Stimulated activated memory B cell treated with anti-CD40 and anti-IgM and Interleukin-4, amounts not matched to agents 10 μg/mL and 1 μg/mL and 100 μg/mL, for 72 hours (primary cell): ENCODE measurements at places on chromosomes 4 and X.

- ATAC-seq, result peak; percentile 38
Measured at GRCh38 chrX:1591863-1592469, 562 bp downstream of the AKAP17A start.

DNA sequence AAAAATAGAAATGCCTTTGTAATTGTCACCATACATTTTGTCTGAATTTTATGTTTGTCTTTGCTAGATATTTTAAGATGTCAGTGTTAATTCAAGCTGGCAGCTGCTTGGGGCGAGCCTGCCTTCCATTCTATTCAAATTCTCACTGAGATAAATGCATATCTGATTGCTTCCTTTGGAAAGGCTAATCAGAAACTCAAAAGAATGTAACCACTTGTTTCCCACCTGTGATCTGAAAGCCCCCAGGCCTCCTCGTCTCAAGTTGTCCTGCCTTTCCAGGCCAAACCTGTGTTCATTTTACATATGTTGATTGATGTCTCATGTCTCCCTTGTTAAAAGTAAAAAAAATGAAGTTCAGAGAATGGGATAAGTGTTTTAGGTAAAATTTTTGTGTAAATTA lies 318.7 kb upstream of the TECRL start:
- ATAC-seq, result no peak

DNA sequence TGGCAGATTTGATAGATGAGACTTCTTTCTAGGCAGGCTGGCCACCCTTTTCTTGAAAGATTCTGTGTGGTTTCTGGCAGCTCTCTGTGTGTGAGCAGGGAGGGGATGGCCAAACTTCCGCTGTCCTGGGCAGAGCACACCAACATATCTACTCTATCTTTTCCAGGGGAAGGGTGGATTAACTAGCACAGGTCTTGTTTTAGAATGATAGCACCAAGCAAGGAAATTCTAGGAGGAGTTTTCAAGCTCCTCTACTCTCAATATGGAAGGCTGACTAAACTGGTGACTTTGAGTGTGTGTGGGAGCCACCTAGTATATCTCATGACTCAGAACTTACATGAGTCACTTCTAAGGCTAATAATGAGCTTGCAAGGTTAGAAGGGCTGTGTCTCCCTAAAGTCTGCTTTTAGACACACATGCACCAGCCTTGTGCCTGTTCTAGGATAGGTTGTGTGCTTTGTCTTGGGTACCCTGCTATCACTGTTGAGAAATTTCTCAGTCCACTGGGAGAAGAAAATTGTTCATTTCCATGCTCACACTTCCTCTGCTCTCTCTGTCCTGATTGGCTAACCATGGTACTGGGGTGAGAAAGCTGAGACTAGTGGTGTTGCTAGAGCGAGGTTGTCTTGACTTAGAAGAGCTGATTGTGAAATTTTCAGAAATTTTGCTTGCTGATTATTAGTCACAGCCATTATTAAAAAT lies 72.9 kb downstream of the YIPF6 start:
- ATAC-seq, result peak; percentile 76

- no peak for ATAC-seq
Measured at GRCh38 chr4:17230727-17231126, 281.2 kb downstream of the QDPR start.

DNA sequence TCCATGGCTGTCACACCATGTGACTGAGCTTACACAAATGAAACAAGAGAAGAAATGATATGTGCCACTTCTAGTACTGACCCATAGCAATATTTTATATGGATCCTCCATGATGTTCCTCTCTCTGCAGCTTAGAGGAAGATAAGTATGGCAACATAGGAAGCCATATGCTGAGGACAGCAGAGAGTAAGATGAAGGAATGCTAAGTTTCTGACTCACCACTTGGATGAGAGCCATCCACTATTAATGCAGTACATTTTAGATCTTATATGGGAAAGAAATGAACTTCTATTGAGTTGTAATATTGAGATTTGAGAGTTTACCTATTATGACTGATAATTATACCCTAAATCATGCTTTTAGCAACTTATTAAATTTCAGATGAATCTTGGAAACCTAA lies 386.9 kb upstream of the MAOA start:
- ATAC-seq, result no peak

- ATAC-seq, result no peak
Measured at GRCh38 chr4:5572751-5573150, 135.6 kb downstream of the EVC2 start.
